CD4-positive, CD25-positive, alpha-beta regulatory T cell (primary cell): ENCODE measurements at places on chromosomes 3 and 15.

DNA sequence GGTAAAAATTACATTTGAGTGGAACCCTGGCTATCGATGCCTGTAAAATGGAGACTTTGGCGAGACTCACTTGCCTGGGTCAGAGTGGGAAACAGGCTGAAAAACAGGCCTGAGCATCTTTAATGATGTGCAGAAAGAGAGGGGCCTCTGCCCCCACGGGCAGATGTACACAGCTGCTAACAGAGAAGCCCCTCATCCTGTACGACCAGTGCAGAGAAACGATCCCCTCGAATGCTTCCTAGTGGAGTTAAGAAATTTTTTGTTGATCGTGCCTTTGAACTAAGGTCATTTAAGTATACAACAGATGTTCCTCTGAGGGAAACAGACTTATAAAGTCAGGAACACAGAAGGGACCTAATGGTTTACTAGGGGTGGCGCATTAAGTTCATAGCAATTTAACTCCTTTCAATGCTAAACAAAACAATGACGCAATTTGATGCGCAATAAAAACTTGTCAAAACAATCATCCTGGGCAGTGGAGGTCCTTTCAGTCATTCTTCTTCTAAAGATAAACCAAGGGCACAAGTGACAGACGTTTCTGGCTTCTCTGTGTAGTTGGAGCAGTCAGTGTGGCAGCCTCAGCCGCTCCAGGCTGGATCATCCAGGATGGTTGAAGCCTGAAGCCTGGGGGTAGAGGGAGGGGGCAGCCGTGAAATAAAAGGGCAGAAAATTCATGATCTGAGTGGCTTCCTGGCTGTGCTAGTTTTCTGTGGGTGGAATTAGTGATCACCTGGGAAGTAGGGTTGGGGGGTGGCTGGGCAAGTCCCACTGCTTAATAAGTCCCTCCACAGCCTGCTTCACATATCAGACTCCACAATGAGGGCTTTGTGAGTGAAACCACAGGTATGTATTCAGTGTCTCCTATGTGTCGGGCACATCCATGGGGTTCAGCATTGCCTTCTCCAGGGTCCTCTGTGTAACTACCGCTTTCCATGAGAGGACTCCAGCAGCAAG, 50.8 kb upstream of the MRPS22 start:
- DNase-seq, result no peak

DNA sequence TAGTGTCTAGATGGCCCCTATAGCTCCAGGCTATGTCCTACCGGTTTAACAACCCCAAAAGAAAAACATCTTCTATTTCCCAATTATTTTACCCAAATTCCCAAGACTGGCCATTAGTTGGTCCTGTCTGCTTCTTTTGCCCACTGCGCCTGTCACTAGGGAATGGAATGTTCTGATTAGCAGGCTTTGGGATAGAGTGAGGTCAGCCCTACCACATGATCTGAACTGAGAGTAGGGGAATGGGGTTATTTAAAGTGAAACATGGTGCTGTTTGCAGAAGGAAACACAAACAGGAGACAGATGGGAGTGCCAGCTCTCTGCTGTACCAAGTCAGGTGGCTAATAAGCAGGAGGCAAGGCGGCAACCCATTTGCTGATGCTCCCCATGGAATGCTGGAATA, 635.6 kb upstream of the CFAP20DC start:
- DNase-seq, result no peak

GRCh38 chr3:71511446-71511845, 72.1 kb downstream of the FOXP1 start:
- no peak for DNase-seq

DNA sequence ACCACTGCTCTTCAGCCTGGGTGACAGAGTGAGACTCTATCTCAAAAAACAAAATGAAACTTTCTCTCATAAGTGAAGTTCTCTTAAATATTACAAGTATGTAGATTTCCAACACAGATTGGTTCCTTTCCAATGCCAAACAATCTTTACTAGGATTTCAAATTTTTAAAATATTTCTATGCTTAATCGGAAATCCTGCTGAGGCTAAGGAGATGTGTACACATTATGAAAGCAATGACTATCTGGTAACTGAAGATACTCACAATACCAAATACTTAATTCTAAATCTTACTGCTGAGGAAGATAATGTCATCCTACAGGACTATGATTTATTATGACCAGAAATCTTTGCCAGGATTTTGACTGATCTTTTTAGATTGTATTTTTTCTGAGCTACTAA, 255.6 kb upstream of the ZNF717 start:
- no peak for DNase-seq

DNA sequence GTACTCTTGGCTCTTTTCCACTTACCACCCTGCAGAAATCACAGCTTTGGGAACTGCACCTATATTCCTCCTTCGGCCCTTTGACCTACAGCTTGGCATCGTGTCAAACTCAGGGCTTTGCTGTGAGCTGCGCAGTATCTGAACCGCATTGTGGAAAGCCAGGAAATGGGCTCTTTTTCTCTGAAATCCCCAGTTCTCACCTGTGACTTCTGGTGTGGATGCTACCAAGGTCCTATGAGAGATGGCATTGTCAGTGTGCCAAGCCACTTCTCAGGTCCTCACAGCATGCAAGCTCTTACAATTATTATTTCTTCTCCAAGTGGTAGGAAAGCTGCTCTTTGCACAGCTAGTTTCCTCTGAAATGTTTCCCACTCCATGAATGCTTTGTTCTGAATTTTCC, 450.6 kb upstream of the TBL1XR1 start:
- no peak for DNase-seq

DNA sequence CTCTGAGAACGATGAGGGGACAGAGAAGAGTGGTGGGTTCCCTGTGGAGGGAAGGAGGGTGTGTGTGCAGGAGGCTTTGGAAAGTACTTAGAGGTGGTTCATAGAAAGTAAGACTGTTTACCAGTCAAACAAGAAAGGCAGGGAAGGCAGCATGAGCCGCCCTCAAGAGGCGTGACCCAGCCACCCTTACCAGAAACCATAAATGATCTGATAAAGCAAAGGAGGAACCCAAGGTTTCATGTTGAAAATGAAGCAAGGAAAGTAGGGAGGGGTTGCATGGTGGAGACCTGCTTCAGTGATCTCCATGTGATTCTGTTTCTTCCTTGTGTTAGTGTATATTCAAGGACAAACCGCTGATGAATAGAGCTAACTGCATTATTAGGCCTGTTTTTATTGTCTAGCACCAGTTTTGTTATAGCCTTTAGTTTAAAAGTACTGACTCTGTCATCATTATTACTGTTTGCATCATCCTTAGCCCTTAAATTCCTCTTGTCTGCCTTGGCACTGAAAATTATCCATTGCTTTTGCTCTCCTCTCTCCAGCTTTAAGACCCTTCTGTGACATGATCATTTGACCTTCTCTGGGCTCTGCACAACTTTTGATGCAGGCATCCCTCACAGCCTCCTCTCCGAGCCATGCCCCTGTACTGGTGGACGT, 96.1 kb downstream of the STAC start:
- DNase-seq, result no peak

DNA sequence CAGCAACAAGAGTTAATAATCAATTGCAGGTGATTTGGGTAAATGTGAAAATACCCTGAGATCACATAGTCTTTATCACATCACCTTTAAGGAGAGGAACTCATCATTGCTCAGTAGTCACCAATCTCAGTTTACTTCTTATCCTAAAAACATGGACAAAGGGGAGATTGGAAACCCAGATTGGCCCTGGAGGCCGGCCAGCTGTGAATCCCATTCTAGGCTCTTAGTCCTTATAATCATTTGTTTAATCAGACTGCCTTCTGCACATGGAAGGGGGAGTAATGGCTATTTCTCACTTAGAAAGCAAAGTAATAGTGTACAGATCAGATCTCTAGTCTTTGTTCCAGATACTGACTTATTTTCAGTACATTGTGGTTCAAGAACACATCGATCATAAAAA, 37.2 kb upstream of the CPB1 start:
- DNase-seq, result no peak

DNA sequence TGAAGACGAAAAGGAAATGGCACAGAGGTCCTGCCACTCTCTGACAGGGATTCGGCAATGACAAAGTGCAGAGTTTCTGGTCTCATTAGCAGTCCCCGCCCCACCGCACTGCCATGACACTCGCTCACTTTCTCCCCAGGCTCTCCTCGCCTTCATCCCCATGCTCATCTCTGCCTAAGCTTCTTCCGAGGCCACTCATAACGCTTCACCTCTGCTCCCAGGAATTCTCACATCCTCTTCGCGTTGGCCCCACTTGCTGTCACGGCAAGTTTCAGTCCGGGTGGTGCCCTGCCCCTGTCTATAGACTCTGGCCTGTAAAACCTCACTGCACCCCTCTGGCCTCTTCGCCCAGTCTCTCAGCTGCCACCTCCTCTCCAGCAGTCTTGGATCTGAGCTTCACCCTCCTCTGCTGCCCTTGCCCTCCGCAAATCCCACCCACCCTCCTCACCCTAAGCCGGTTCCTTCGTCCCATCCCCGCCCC, 654 bp downstream of the RUBCN start:
- no peak for DNase-seq
